T-helper 17 cell (primary cell): ENCODE measurements at places on chromosomes 1 and 21. TPM values are rescaled to one million over a fixed set of nuclear protein-coding genes. Genes with fewer than 3 reads are reported as not detected.
A peak's percentile ranks its signal among the peaks of the same experiment; 100 is the strongest.

The KRTAP20-4 gene
- not detected for total RNA-seq

The SPATA17 gene
- total RNA-seq = not detected

The SELP gene
- 2.3 TPM for total RNA-seq

The KCNT2 gene
- not detected for total RNA-seq

DNA sequence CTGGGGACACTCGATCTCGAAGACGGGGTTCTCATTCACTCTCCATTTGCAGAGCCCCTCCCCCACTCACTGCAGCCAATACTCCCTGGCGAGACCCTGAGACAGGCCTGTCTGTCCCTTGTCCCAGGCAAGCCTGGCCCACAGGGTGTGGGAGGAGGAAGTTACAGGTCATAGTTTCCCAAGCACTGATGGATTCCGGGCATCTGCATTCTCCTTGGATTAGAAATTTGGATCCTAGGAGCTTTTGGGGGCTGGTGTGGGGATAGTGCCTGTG, 11.3 kb downstream of the WNT3A start:
- no peak for DNase-seq

DNA sequence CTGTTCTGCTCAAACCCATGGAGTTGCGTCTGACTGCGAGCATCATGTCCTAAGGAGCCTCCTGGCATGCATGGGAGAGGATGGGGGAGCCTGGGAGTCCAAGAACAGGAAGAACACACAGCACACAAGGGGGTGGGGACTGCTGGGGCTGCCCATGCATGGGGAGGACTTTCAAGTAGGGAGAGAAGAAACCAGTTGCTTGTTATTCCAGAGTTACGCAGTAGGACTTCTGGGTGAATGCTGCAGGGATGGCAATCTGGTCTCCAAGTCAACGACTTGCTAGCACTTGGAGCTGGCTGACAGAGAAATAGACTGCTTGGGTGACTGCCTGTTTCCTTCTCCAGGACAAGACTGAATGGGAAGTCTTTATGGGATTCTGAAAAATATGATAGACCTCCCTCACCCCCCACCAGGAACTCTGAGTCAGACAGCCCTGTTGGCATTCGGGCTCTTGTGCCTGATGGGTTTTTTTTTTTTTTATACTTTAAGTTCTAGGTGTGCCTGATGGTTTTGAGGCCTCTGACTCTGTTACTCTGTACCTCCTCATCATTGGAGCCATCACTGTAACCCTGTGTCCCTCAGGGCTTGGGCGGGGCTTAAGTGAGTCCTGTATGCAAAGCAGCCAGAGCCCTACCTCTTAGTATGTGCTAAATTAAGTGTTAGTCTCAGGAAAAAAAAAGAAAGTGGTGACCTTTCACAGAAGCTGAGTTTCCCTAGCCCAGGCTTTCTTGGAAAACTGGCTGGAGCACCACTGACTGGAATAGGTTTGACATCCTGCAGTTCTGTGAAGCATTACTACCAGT, 30.3 kb downstream of the MAP3K21 start:
- DNase-seq = no peak

DNA sequence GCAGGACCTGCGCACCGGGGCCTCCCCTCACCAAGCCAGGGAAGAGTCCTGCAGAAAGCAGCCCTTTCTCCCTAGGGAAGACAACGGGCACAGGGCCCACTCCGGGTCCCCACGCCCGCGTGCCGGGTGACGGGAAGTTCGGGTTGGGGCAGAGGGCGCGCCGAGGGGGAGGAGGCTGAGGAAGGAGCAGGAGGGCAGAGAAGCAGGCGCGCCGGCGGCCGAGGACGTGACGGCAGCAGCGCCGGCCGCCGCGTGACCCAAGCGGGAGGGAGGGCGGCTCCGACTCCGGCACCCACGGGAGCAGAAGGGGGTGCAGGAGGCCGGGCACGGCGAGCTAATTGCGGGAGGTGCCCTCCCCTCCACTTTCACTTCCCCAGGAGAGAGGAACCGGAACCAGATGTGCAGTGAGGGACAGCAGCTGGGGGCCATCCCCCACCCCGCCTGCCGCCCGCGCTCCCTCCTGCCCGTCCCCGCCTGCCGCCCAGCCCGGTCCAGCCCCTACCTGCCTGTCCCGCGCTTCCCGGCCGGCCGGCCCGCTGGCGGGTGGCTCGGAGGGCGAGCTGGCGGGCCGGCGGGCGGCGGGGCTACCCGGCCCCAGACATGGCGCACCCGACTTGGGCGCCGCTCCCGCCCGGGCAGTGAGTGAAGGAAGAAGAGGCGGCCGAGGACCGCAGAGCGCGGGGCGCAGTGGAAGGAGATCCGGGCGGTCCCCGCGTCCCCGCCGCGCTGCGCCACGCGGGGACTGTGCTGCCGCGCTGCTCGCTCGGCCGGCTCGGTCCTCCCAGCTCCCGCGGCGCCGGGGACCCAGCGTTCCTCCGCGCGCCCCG, 510 bp downstream of the DENND4B start:
- DNase-seq = peak; percentile 74

DNA sequence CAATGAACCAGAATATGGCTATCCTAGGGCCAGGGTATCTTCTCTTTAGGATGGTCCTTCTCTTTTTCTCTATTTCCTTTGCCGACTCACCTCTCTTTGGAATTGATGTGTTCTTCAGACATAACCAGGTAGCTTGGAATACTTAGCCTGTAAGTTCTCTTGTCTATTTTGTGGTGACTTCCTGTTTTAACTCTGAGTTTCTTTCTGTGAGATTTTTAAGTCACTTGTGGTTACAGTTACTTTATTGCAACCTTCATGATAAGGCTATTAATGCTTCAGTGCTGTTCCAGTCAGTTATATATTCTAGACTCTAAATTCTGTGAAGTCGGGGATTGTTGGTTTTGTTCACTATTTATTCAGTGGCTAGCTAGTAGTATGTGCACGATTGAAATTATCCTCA, 46.2 kb downstream of the DISP1 start:
- DNase-seq = no peak

- no peak for DNase-seq
Observed at GRCh38 chr1:201295861-201296260, 12.6 kb downstream of the PKP1 start.

- no peak for DNase-seq
Observed at GRCh38 chr1:107750364-107750959, 214.5 kb downstream of the VAV3 start.

- no peak for DNase-seq
Observed at GRCh38 chr1:160858507-160858906, 4.2 kb downstream of the CD244 start.

- DNase-seq = no peak
Observed at GRCh38 chr21:38439426-38439825, 58.9 kb downstream of the ERG start.

DNA sequence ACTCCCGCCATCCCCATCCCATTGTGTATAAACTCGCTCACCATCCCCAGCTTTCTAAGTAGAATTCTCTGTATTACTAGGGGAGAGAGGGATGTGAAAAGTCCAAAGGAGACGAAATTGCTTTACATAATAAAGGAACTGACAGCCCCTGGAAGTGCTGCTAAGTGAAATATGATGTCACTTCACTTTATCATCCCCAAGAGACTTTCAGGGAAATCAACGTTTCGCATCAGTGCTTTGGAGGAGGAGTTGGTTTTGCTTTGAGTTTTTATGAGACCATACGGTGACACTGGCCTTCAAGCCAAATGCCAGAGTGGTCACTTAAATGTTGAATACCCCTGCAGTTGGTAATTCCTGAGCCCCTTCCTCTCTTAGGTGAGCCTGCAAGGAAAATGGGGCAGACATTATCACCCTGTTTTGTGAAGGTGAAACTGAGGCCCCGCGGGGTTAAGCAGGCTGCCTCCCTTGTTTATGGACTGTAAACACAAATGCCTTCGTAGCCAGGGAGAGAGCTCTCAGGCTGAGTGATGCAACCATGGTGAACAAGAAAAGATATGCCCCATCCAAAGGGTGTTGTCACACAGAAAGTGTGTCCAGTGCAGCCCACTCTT, 58.4 kb upstream of the KAZN start:
- DNase-seq = no peak

GRCh38 chr1:207922554-207922953, 11.6 kb upstream of the CD34 start:
- DNase-seq = no peak

- DNase-seq = no peak
Observed at GRCh38 chr1:211518330-211519289, 26.6 kb upstream of the RD3 start.

DNA sequence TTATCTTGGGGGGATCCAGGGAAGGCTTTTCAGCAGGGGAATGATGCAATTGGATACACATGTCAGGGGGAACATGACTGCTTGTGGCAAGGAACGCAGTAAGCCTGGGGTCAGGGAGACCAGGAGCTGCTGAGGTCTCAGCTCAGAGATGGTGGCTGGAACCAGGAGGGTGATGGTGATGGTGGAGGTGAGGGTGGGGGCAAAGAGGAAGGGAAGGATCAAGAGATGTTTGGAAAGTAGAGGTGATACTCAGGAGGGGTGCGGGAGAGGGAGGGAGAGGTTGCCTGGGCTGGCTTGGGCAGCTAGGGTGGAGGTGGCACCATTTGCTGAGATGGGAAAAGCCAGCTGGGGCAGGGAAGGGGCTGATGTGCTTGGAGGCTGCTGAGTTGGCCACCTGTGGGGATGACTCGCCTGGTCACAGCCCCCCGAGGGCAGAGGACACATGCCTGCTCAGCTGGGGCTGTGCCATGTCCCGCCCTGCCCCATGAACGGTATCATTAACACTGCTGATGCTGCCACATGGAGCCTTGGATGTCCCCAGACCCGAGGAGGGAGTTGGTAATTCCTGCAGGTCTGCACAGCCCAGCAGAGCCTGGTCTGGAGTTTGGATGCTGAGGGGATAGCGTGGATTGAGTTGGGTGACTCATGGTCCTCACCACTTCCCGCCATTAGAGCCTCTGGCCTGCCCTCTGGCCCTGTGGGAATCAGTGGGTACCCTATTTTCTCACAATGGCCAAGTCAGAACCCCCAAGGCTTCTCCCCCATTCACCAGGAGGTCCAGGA, 6.3 kb upstream of the PADI1 start:
- DNase-seq = no peak

DNA sequence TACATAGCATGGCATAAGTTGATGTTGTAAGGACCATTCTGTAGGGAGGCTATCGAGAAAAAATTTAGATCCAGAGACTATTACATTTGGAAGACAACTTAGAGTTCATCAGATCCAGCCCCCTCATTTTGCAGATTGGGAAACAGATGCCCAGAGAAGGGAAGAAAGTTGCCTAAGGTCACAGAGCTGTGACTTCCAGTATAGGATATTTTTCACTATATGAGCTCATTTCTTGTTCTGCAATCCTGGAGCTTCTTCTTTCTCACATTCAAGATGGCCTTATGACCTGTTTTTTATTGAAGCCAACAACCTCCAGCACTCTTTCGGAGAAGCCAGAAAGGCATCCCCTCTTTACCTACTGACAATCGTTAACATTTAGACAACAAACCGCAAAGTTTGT, 421.8 kb upstream of the PLXNA2 start:
- DNase-seq = no peak

DNA sequence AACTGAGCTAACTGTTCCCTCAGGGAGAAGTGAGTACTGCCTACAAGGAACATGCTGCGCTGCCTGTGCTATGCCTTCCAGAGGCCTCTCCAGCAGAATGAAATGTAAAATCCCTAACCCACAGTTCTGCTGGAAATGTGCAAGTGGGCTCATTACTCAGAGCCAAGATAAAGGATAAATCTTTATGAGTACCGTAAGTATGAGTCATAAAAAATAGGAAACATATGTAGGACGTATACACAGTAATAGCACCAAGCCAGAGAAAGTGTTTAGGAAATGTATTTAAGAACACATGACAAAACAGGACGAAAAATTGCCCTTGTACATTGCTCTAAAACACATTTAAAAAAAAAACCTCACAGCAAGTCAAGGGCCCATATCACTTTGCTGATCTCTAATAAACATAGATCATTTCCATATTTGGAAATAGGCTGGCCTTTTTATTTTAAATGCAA, 104.6 kb downstream of the TGFBR3 start:
- no peak for DNase-seq

GRCh38 chr1:38898653-38899230, 17.4 kb upstream of the GJA9 start:
- no peak for DNase-seq

DNA sequence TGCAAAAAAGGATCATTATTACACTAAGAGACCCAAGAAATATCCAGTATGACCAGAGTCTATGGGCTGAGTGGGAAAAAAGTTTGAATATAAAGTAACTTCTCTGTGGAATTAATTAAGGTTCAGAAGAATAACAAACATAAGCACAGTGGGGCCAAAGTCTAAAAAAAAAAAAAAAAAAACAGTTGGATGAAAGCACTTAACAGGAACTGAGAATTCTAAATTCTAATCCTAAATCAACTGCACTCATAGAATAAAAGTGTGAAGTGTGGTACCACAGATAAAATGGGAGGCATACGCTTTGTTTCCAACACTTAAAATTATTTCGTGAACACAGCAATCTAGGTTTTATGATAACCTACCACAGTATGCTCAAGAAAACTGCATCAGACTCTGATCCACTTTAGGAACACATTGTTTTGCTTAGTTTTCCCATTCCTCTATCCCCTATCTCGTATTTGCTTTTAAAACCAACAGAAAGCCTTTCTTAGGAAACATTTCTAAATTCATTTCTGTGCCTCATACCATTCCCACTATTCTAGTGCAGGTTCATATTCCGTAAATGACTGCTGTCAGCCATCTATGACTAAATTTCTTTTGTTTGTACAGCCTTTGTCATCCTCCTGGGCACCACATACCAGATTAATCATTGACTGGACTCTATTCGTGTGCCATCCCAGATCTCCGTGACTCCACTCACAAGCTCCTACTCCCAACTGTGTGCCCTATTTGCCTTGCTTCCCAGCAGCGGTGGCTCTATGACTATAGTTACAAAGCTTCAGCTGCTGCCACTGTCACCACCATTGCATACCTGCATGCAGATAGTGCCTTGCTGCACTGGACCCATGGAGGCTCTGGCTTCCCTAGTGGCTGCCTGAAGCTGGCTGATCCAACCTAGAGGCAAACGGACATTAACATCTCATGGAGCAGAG, 24.9 kb downstream of the CHML start:
- no peak for DNase-seq

- no peak for DNase-seq
Observed at GRCh38 chr1:67342076-67342890, 34.6 kb downstream of the IL12RB2 start.

GRCh38 chr21:45523411-45524101, 18.7 kb downstream of the SLC19A1 start:
- DNase-seq = peak; percentile 9

DNA sequence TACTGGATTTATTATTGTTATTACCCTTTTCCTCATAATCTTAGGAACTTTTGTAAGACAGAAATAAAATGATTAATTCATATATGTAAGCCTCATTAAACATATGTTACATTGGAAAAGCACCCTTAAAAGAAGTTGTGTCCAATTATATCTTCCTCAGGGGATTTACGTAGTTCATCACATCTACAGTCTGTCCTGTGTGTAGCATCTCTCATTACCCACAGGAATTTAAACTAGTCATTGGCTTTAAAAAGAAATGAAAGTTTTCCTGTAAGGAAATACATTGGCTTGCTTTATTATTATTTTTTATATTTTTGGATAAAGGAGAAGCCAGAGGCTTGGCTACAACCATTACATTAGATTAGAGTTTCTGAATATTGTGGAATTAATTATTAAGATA, 56.1 kb downstream of the SWT1 start:
- DNase-seq = no peak

GRCh38 chr1:15168479-15168878, 14.9 kb downstream of the TMEM51 start:
- no peak for DNase-seq

- DNase-seq = no peak
Observed at GRCh38 chr1:227943381-227944089, 4.2 kb downstream of the WNT9A start.
